ENCODE measurements at places on chromosomes 5 and 9.

DNA sequence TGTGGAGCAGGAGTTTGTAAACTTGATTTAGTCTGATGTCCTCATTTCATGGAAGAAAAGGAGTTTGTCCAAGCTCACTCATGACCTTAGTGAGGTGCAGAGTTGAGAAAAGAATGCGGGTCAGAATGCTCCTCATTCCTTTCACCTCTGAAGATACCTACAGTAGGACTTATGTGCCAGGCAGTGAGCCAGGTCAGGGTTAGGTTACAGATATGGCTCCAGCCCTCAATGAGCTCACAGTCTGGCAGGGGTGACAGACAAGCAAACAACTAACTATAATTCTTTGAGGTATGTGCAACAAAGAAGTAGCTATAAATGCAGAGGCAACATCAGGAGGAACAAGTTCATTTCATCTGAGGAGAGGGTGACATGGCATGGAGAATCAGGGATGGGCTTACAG is 102.5 kb downstream of the SPATA31D1 start:
- DNase-seq, result no peak

- DNase-seq, result peak; percentile 97
Observed at GRCh38 chr5:148965511-148966265, 97.2 kb downstream of the SH3TC2 start.

- DNase-seq, result no peak
Observed at GRCh38 chr5:169944115-169944514, 36.2 kb downstream of the INSYN2B start.

DNA sequence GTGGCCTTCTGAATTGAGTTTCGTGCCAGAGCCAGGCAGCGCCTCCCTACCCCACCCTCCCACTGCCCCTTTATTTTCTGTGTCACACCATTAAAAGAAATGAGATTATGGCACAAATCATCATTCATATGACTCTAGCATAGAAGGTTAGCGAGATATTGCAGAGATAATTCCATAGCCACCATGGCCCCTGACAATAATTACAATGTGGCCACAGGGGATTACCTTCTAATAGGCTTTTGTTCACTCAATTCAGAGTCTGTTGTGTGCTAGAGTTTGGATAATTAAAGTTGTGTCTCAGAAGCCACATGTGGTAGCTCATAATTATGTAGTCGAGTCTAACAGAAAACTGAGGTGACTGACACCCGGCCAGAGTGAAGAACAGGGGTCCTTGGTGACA is 428.1 kb downstream of the ARHGEF28 start:
- no peak for DNase-seq

DNA sequence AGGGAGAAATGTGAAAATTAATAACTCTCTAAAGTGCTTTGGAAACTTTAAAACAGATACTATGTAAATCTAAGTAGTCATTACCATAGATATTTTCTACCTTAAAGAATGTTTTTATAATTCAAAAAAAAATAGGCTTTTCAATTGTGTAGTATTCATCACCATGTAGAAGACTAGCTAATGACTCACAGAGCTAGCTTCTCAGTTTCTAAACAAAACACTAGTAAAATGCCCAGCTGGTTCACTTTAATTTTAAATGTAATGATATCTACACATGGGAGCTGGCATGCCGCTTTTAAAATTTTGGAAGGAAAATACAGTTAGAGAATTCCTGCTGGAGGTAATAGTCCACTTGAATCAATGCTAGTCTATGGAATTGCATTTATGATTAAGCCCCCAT is 509.8 kb downstream of the CSNK1G3 start:
- DNase-seq, result no peak

- no peak for DNase-seq
Observed at GRCh38 chr5:180008433-180008832, 63.1 kb downstream of the RNF130 start.

DNA sequence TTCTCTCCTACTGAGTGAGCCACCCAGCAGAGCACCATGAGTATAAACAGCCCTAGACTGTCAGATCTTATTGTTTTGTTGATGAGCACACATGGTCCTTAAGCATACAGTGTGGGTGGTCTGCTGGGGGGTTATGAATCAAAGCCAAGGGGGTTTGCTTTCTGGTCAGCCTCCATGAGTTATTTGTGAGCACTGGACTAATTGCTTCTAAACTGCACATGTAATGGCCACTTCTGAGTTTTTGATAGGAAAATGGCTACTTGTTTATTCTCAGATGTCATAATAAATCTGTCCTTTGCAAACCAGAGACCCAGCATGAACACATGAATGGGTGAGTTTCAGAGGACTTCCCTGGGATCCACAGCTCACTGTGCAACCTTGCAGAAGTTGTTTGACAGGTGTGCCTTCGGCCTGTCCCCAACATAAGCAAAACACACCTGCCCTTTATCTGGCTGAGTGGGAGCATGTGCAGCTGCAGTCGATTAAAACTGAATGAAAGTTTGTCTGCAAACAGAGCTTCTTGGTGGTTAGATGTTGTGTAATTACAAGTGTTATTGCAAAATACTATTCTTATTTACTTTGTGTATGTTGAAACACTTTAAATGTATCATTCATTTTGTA is 35.9 kb downstream of the MAMDC2 start:
- DNase-seq, result no peak

GRCh38 chr9:95778957-95779356 is 96.5 kb upstream of the ERCC6L2 start:
- no peak for DNase-seq

DNA sequence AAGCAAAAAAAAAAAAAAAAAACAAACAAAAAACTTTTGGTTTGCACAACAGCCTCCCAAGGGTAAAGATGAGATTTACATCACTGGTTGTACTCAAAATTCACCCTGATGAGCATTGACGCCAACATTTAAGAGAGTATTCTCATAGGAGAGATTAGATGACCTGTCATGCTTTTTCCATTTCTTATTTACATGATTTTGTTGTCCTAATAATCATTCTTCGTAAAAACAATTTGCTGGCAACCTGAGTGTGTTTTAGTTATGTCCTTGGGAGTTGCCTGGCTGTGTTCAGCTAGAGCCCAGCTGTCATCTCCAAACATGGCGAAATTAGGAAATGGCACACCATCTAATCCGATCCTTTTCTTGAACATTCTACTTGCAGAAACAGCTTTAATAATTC is 186.4 kb upstream of the MRPS30 start:
- no peak for DNase-seq

GRCh38 chr5:116382032-116382873 is 192.4 kb downstream of the SEMA6A start:
- DNase-seq, result no peak

- DNase-seq, result no peak
Observed at GRCh38 chr9:117444501-117444900, 29.6 kb upstream of the ASTN2 start.

- no peak for DNase-seq
Observed at GRCh38 chr9:134919303-134919702, 1.6 kb upstream of the FCN1 start.

GRCh38 chr5:174527916-174528540 is 196.4 kb upstream of the MSX2 start:
- DNase-seq, result no peak

DNA sequence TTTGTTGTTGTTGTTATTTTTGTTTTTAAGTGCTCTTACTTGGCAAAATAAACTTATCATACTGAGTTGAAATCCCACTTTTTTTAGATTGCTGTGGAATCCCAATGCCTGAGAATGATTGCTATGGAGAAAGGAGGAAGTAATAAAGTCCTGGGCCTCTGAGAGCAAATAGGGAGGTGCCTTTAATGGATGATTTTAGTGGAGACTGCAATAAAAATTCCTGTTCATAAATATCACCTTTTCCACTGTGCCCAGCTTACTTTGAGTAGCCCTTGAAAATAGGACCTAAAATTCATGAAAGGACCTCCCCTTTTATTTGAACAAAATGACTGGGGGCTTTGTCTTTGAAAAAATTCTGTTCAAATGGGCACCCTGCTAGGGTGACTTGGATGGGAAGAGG is 21.8 kb upstream of the ANKH start:
- DNase-seq, result no peak

DNA sequence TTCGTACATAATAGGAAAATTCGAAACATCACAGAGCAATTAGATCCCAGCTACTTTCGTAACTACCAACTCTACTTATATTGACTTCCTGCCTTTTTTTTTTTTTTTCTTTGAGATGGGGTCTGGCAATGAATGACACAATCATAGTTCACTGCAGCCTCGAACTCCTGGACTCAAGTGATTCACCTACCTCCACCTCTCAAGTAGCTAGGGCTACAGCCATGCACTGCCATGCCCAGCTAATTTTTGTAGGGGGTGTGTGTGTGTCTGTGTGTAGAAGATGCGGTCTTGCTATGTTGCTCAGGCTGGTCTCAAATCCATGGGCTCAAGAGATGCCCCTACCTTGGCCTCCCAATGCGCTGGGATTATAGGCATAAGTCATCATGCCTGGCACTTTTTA is 5.8 kb upstream of the PAIP2 start:
- no peak for DNase-seq

- DNase-seq, result no peak
Observed at GRCh38 chr9:94644543-94644942, 5.2 kb upstream of the FBP1 start.

GRCh38 chr9:129998491-129999140 is 44.4 kb downstream of the FNBP1 start:
- no peak for DNase-seq

DNA sequence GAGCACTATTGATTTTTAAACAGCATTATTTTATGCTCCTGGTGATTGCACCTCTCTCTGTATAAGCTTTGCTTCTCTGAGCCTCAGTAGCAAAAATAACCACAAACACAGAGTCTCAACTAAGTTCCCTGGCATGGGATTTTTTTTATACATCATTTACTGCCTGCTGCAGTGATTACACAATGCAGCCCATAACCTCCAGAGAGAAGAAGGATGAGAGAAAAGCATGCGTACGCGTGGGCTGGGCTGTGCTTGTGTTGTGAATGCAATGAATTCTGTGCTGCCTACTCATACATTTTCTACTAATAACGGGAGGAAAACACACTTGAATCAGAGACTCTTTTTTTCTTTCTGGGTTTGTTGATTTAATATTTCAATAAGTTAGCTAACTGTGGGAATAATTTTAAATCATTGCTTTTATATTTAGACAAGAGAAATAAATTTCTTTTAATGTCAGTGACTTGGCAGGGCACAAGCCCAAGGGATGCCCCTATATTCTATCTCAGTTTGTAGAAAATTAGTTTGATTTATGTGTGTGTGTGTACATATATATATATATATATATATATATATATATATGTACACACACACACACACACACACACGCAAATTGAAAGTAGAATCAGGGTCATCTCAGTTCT is 351.5 kb downstream of the MED10 start:
- no peak for DNase-seq

- DNase-seq, result no peak
Observed at GRCh38 chr9:116147821-116148220, 5.8 kb upstream of the PAPPA start.

DNA sequence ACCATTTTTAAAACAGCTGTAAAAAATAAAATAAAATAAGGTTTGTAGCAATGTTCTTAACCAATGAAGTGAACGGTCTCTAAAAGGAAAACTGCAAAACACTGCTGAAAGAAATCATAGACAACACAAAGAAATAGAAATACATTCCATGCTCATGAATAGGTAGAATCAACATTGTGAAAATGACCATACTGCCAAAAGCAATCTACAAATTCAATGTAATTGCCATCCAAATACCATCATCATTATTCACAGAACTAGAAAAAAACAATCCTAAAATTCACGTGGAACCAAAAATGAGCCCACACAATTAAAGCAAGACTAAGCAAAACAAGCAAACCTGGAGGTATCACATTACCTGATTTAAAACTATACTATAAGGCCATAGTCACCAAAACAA is 67.6 kb upstream of the RGMB start:
- no peak for DNase-seq

DNA sequence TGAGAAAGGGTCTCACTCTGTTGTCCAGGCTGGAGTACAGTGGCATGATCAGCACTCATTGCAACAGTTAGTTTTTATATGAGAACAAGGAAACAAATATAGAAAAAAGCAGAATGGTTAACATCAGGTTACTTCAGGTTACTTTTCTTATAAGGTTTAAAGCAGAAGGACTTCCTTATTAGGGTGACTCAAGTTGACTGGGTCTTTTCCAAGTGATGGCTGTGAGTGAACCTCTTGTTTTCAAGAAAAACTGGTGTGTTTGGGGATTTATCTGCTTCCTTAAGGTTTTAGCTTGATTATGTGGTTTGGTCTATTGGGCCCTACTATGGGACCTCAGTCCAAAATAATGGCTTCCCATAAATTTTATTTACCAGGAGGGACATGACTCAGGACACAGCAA is 99.2 kb downstream of the ARRDC3 start:
- no peak for DNase-seq

DNA sequence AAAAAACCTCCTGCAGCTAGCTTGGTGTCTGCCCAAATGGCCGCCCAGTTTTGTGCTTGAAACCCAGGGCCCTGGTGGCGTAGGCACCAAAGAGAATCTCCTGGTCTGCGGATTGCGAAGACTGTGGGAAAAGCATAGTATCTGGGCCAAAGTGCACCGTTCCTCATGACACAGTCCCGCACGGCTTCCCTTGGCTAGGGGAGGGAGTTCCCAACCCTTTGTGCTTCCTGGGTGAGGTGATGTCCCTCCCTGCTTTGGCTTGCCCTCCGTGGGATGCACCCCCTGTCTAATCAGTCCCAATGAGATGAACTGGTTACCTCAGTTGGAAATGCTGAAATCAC is 83.0 kb upstream of the JAK2 start:
- DNase-seq, result no peak

DNA sequence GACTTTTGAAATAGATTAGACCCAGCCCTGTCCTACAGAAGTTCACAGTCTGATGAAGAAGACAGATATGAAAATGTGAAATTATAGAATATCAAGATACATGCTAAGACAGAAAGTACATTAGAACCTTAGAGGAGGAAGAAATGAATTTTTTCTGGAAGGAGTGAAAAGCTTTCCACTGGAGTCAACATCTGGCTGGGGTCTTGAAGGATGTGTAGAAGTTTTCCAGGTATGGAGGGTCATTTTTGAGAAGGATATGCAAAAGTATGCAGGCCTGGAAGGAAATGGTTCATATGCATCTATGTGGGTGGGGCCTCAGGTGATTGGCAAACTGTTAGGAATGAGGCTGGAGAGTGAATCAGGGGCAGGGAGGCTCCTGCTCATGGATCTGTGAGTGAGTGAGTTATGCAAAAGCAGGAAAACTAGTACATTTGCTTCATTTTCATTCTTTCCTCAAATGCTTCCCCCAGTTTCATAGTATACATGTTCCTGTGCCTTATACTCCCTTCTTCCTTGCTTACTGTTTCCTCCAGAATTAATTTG is 142.3 kb downstream of the GRIA1 start:
- DNase-seq, result no peak

DNA sequence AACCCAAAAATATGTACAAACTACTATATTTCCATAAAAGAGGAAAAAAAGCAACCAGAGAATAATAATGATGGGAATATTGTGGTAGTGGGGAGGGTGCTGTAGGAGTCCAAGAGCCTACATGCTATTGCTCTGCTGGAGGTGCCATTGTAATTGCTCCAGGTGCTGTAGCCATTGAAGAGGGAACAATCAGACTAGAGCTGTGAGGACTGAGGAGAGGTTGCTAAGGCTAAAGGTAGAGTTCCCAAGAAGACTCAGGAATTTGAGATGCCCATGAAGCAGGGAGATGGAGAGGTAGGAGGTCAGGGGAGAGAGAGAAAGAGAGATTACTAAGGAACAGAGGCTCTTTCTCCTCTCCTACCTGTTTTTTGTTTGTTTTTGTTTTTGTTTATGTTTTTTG is 394.0 kb downstream of the DMRTA1 start:
- no peak for DNase-seq

- no peak for DNase-seq
Observed at GRCh38 chr5:67297376-67297775, 100.8 kb upstream of the CD180 start.
